COR-L47 (cell line): ENCODE measurements at places on chromosomes 3 and 15.

DNA sequence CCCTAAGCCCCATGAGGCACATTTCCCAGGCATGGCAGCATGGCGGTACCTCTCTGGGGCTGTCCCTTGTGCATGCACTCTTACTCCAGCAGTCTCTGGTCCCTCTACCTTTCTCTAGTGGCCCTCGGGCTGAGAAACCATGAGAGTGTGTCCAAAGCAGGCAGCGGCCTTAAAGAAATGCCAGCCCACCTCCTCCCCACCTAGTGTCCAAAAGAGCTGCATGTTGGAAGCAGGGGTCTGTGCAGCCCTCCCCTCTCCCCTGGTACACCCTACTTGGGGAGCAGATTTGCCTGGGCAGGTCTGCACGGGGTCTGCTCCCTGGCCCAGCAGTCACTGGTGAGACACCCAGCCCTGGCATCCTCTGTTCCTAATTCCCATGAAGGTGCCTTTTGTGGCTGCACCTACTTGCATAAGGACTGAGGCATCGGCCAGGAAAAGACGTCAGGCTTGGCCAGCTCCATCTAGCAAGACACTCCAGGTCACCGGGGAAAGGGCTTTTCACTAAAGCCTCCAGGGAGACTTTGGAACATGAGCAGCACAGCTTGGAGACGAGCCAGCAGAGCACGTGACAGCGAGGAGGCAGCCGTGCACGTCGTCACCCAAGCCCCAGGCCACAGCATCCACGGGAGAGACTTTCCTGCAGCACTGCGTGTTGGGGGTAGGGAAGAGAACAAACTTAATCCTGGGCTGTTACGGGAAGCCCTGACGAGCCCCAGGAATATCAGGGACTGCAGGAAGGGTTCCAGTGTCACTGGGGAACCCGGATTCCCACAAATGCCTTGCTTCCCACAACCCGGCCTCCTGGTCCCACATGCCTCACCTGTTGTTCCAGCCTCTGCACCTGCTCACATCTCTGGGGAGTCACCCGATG lies 38.8 kb downstream of the TM2D3 start:
- DNase-seq, result peak; percentile 73

- no peak for DNase-seq
These were observed 164.1 kb upstream of the CCDC54 start for GRCh38 chr3:107213044-107213669.

- no peak for DNase-seq
These were observed 165.2 kb upstream of the THBS1 start for GRCh38 chr15:39415634-39416033.

GRCh38 chr3:125067225-125067624 lies 11.4 kb upstream of the HEG1 start:
- no peak for DNase-seq
